ENCODE measurements at places on chromosomes 4 and X.

DNA sequence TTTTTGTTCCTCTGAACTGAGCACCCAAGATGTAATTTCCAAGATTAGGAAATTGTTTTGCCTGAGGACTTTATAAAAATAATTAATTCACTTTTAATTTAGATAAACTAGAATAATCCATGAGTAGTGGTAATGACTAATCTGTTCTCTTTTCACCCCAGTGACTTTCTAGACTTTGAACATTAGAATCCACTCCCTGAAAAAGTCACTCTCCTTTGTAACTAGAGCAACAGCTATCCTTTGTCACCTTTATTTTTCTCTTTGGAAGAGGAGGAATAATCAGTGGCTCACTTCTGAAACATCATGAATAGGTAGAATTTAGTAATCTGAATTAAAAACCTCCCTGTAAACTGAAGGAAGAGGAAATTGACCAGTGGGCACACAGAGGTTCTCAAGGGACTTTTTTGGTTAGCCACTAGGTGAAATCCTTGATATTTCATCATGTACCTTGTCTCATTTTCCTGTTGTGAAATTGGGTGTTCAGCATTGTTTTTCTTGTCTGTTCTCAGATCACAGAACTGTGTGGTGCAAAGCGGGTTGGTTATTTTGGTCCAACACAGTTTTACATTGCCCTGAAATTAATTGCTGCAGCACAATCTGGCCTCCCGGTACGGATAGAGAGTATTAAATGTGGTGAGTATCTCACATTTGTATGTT is 59.4 kb downstream of the REPS2 start:
- no peak for DNase-seq

DNA sequence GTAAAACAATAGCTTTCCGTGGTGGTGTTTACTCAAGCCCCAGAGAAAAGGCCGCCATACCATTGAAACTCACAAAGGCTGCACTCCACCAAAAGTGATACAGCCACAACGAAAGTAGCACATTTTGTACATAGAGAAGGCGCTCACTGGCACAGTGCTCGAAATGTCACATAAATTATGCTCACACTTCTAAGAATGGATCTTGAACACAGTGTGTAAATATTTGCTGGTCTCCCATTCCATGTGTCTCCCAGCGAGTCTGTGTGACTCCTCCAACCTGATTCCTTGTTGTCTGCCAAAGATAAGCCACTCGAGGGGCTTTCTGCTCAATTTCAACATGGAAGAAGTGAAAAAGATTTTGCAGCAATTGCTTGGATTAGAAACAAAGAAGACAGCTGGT is 234.0 kb upstream of the VCX3A start:
- DNase-seq = no peak

DNA sequence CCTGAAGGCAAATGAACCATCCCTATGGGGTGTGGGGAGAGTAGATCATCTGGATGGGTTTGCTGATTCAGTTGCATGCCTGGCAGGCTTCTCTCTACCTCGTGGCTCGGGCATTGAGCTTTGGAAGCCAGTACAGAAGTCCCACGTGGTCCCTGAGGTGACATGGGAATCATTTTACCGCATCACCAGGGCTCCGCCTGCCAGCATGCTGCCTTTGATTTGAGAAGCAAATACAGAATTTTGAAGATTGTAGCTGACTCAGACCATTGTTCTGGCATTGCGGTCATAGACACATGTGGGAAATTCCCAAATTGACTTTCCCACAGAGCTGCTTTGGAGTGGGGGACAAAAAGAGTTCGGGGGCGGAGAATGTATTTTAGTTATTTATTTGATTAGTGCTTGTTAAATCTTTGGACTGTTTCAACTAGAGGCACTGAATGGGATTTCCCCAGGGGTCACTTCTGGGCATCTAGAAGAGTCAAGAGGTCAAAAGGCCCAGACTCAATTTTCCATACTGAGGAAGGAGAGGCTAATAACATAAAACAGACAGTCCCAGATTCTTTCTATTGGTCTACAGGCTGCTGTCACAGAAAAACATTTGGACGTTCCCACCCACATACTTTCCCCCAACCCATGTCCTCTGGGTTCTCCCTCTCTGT is 79.3 kb downstream of the NHSL2 start:
- DNase-seq = no peak

GRCh38 chr4:55029821-55030503 is 95.4 kb downstream of the KDR start:
- no peak for DNase-seq

DNA sequence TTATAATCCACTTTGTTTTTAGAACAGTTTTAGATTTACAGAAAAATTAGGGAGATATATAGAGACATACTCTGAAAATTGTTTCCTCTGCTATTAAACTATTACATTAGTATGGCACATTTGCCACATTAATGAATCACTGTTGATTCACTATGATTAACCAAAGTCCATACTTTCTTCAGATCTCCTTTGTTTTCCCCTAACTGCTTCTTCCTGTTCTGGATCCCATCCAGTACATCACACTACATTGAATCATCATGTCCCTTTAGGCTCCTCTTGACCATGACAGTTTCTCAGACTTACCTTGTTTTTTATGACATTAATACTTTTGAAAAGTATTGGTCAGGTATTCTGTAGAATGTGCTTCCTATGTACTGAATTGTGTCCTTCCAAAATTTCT is 109.2 kb upstream of the EDNRA start:
- no peak for DNase-seq

DNA sequence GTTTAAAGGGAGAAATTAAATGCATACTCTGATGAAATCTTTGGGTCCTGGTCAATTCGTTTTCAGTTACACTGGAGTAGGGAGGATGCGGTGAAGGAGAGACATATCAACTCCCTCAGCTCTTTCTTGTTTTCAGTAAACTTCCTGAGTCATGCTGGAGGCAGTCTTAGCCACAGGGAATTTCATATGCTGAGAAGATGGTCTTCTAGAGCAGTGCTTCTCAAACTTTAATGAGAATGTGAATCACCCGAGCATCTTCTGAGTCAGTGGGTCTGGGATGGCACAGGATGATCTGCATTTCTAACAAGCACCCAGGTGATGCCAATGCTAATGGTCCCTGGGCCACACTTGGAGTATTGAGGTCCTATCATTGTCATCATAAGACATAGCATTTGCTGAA is 214.5 kb downstream of the KIT start:
- DNase-seq = no peak

GRCh38 chr4:64158648-64159326 is 250.5 kb downstream of the TECRL start:
- no peak for DNase-seq

DNA sequence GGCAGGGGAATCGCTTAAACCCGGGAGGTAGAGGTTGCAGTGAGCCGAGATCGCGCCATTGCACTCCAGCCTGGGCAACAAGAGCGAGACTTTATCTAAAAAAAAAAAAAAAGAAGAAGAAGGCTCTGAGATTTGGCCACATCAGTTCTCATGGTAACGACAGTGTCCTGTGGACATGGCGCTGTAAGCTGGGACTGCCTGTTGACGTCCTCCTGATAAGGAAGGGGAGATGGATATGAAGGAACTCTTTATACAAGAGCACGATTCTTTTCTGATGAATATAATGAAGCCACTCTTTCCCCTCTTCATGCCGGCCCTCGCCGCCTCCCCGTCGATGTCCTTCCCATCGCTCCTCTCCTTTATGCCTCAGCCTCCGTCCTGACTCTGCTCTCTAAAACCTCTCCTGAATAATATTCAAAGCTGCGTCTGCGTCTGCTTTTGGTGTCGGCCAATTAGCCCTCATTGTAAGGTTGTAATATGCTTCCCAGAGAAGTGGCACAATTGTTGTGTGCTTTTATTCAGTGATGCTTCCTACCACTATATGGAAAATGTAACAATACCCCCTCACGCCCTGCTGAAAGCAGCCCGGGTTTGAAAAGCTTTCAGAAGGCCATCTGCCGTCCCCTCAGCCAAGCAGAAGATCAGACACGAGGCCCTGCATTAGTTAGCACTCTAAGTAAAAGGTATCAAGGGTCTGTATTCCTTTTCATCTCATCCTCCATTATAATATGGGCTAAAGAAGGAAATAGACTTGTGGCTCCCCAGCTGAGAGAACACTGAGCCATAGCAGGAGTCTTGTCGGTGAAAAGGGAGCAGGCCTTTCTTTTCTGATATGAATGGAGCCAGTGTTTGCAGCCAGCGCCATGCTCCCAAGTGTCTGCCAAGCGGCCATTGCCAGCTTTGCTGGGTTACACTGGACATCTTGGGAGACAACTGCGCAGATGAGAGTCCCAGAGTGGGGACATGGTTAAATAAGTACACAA is 22.1 kb upstream of the SCOC start:
- no peak for DNase-seq

DNA sequence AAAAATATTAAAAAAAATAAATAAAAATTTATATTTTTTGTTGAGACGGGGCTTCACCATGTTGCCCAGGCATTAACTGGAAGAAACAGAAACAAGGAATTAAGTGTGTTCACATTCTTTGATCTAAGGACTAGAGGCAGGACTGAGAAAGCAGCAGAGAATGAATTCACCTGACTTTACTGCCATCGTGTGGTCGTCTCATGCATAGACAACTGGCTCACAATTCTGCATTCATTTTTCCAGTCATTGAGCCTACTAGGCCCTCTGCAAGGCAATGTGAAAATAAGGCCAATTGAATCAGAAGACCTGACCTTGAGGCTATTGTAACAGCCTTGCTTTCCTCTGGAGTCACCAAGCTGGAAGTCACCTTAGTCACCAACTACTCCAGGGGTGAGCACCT is 37.4 kb downstream of the LHFPL1 start:
- peak; percentile 43 for DNase-seq

DNA sequence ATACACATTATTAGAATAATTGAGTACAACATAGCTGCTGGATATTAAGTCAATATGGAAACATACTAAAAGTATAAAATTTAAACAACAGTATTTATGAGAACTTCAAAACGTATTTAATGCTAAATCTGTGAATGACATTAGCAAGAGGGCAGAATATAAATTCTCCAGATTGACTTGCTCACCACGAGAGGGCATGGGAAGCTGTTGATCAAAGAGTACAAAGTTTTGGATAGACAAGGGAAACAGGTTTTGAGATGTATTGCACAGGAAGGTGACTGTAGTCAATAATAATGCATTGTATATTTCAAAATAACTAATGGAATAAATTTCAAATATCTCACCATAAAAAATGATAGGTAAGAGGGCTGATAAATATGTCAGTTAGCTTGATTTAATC is 768.2 kb downstream of the CENPC start:
- no peak for DNase-seq

DNA sequence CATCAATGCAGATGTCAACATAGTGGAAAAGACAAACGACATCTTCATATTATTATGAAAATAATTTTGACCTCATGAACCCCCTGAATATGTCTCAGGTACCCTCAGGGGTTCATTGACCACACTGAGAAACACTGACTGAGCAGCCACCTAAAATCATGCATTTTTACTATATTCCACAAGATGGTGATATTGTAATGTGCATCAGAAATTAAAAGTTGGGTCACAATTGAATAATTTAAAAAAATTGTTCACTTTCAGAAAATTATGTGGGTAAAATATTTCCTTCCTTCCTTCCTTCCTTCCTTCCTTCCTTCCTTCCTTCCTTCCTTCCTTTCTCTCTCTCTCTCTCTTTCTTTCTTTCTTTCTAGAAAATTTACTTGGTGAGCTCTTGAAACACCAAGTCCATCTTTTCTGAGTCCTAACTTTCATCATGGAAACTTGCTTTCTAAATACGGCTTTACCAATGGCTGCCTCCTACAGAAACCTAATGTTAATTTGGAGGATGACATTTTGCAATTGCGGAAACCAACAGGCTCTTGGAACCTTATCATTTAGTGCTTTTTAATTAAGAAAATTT is 103.6 kb downstream of the RTL3 start:
- no peak for DNase-seq

DNA sequence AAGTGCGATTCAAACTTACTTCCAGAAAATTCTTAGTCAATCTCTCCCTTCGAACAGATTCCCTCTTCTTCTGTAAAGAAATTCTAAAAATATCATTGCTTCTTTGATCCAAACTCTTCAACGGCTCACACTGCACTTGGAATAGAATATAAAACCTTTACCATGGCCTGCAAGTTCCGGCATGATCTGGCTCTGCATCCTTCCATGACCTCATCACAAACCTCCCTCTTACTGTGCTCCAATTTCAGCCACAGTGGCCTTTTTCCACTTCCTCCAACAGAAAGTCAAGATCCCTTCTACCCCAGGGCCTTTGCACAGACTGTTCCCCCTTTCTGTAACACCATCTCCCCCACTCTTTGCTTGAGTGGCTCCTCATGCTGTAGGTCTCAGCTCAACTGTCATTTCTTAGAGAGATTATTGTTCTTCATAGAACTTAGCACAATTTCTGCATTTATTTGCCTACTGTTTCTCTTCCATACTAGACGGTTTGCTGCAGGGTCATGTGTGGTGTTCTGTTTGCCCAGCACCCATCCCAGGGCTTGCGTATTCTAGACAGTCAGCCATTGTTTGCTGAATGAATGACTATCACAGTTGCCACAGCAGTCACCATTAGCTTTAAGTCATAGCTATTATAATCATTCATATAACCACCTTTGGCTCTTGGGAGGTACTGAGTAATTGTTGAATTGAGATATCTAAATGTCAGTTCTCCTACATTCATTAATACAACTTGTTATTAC is 1.9 kb upstream of the STOX2 start:
- DNase-seq = no peak

DNA sequence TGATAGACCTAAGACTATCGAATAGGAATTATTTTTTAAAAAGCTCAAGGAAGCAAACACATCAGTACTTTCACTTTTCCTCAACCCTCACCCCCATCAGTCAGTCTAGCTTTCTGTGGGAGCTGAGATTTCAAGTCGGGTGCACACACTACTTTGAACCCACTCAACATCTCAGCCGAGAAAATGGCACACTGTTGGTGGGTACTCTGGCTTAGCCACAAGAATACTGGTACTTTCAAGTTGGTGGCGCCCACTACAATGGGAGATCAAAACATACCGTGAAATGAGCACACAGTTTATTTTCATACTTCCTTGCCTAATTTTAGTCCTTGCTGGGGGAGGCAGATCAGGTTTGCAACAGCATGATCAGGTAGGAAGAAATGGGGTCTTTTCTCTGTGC is 10.2 kb downstream of the CD40LG start:
- no peak for DNase-seq

DNA sequence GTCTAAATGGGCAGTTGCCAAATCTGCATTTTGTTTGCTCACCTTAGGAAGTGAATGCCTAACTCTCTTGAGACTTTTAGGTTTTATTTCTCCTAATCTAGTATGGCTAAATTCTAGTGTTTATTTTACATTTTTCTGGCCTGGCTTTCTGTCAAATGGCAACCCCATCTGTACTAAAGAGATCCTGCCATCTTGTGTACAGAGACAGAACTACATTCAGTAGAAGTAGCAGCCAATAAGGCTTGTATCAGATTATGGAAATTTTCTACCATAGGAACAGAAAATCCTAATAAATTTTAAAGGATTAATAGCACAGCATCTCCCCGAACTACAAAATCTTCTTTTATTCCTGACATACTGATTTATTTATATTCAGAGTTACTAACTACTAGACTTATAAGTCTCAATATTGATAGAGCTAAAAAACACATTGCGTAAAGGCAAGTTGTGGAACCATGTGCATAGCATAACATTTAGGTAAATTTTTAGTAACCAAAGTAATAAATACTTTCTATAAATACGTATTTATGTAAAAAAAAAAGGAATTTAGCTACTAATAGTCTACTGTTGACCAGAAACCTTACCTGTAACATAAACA is 45.5 kb downstream of the TMEM144 start:
- DNase-seq = peak; percentile 34
